T47D (cell line): ENCODE measurements at places on chromosomes 2 and 18.

- DNase-seq, result no peak
Measured at GRCh38 chr2:10301941-10302478, 694 bp upstream of the HPCAL1 start.

DNA sequence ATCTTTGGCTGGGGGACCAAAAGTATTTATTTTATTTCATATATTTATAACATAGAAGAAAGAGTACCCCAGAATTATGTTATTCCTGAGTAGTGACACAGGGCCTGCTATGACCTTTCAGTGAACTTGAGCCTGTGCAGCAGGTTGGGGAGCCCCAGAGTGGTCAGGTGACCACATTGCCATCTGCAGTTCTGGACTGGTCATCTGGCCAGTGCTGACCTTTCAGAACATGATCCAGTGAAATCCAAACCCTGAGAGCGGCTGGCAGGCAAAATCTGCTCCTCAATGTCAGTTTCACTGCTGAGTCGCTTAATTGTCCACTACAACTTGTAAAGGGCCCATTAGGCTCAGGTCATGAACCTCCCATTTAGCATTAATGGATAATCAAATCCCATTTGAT is 336.7 kb upstream of the KCNH7 start:
- no peak for DNase-seq

GRCh38 chr2:58731488-58731869 is 490.4 kb upstream of the FANCL start:
- no peak for DNase-seq

GRCh38 chr18:4236940-4237663 is 218.0 kb downstream of the DLGAP1 start:
- no peak for DNase-seq

- DNase-seq, result no peak
Measured at GRCh38 chr2:223096235-223096970, 44.4 kb downstream of the KCNE4 start.

DNA sequence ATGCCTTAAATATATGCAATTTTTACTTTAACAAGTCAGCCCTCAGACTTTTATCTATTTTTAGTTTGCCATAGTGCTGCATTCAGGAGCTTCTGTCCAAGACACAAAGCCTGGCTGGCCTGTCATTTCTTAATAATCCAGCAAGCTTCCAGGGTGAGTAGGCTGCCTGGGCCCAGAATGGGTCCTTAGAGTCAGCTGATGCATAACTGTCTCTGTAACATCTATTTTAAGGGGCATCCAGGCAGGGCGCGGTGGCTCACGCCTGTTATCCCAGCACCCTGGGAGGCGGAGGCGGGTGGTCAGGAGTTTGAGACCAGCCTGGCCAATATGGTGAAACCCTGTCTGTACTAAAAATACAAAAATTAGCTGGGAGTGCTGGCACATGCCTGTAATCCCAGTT is 11.8 kb upstream of the GNLY start:
- no peak for DNase-seq

DNA sequence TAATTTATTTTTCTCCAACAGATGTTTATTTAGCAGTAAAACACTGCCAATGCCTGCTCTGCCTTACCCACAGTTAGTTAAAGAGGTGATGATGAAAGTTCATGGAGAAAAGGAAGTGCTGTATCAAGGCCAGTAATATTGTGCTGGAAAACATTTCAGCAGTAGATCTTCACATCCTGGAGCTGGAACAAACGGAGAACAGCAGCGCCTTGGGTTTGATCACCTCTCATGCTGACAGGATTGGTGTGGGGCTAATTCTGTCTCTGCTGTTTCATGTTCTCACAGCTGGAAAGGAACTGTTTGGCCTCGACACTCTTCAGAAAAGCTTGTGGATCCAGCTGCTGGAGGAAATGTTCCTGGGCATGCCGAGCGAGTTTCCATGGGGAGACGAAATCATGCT is 61.5 kb upstream of the RPE start:
- no peak for DNase-seq
